ENCODE measurements at places on chromosomes 12 and 14. TPM values are rescaled to one million over a fixed set of nuclear protein-coding genes. Genes with fewer than 3 reads are reported as not detected.

Gene CATSPERB
- polyA plus RNA-seq, result 0.11 TPM

Gene KLRK1
- not detected for polyA plus RNA-seq

Gene MAGOHB
- polyA plus RNA-seq, result 60.4 TPM

Gene TMEM119
- 0.04 TPM for polyA plus RNA-seq

Gene MAP1LC3B2
- polyA plus RNA-seq, result 2.3 TPM
